Urothelium cell line (cell line): ENCODE measurements at places on chromosomes 2 and 18.

DNA sequence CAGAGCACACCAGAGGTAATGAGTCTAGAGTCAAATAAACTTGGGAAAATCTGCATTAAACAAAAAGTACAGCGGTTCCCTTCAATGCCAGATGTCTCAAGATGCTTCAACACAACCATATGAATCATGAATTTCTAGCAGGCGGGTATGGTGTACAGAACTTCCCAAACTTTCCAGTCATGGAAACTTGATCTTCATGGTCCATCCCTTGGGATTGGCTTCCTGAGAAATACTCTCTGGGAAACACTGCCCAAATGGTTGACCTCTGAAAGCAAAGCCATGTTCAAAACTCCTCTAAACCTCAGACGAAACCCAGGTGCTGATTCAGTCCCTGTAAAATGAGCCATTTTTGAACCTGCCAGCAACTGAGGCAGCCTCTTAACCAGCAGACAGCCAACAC is 16.4 kb upstream of the TMEM247 start:
- DNase-seq: no peak

DNA sequence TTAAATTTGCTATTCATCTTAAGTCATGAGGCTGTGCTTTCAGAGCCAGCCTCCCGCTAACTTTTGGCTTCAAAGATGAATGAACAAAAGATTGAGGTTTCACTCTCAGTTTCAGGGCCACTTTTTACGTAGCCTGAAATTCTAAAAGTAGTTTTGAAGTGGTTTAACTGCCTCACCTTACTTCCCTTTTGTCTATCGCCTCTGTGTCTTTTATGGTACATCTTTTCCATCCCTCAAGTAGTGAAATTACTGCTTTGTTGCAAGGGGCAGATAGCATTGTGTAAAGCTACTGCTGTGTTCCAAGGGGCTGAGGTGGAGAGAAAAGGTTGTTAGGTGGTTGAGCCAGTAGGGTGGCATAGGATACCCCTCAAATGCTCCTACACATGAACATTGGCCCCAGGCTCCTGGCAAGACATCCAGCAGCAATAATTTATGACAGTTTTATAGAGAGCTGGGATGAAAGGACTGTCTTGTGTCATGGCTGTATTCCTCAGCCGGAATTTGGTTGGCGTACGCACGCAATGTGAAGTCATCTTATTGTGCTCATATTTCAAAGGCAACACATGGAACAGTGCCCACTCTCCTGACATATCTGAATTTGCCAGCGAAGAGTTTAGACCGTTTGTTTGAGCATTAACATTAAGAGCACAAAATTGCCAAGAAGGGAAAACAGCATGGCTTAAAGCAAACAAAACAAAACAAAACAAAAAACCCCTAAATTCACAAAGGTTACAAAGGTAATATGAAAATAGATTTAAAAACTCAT is 32.2 kb downstream of the QPCT start:
- DNase-seq: peak; percentile 80

DNA sequence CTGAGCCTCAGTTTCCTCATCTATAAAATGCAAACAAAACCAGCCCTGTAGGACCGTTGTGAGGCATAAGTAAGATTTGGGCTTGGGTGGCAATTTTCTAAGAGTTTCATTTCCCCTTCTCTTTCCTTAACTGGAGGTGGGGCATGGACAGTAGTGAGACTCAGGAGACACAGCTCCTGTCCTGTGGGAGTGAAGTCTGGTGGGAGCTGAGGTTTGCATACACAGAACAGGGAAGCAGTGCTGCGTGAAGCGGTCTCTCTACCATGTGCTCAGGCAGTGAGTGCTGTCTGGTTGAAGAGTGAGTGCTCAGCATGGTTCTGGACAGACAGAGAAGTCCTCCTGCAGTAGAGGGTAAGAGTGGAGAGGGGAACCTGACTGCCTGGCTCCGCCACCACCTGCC is 62.3 kb upstream of the MCFD2 start:
- no peak for DNase-seq

GRCh38 chr2:171553236-171553635 is 31.0 kb downstream of the CYBRD1 start:
- no peak for DNase-seq

- DNase-seq: peak; percentile 79
These were observed 11.3 kb downstream of the IL1RN start for GRCh38 chr2:113138428-113139322.

- DNase-seq: no peak
These were observed 257.0 kb downstream of the DPP10 start for GRCh38 chr2:114699423-114699944.

GRCh38 chr2:176188774-176189680 is 559 bp downstream of the HOXD1 start:
- DNase-seq: no peak

GRCh38 chr2:240998706-240998994 is 232 bp downstream of the SNED1 start:
- no peak for DNase-seq

GRCh38 chr2:29014811-29015421 is 33.8 kb downstream of the TOGARAM2 start:
- DNase-seq: peak; percentile 65

DNA sequence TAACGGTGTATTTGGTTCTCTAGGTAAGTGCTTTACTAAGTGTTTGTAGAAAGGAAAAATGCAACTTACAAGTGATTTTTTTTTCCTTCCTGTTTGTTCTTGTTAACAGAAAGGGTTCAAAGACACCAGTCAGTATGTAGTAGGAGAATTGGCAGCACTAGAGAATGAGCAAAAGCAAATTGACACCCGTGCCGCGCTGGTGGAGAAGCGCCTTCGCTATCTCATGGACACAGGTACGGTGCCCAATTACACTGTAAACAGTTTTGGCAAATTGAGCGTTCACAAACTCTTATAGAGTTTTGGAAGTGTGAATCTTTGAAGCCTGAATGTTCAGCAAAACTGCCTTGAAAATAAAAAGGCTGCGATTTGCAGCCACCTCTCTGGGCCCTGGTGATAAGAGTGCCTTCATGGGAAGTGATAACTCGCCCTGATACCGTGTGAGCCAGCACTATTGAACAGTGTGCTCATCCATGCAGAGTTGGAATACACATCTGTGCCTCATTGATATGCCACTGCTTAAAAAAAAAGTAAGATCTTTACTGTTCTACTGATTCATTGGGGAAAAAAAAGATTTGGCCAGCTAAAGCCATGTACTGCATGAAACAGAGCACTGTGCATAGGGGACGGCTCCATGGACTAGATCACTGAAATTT is 54.0 kb upstream of the OTX1 start:
- DNase-seq: no peak

GRCh38 chr2:171595896-171596295 is 73.6 kb downstream of the CYBRD1 start:
- DNase-seq: peak; percentile 61

- DNase-seq: no peak
These were observed 38.2 kb upstream of the DPP4 start for GRCh38 chr2:162111958-162112850.

- DNase-seq: no peak
These were observed 267.0 kb downstream of the CCDC85A start for GRCh38 chr2:56450772-56451171.

DNA sequence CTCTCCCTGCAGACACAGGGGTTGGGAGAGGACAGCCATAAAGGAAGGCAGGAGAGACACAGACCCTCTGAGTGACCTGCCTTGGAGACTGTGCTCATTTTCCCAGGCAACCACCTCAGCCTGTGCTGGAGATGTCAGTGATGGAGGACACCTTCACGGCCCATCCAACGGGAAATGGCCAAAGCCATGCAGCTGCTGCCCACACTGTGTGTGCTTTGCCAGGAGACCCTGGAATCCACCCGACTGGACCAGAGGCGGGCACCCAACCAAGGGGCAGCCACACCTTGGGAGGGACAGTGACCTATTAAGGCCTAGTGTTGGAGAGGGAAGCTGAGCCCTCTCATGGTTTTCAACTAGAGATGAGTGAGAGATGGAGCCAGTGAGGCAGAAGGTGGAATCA is 192.5 kb downstream of the SMAD2 start:
- DNase-seq: no peak

DNA sequence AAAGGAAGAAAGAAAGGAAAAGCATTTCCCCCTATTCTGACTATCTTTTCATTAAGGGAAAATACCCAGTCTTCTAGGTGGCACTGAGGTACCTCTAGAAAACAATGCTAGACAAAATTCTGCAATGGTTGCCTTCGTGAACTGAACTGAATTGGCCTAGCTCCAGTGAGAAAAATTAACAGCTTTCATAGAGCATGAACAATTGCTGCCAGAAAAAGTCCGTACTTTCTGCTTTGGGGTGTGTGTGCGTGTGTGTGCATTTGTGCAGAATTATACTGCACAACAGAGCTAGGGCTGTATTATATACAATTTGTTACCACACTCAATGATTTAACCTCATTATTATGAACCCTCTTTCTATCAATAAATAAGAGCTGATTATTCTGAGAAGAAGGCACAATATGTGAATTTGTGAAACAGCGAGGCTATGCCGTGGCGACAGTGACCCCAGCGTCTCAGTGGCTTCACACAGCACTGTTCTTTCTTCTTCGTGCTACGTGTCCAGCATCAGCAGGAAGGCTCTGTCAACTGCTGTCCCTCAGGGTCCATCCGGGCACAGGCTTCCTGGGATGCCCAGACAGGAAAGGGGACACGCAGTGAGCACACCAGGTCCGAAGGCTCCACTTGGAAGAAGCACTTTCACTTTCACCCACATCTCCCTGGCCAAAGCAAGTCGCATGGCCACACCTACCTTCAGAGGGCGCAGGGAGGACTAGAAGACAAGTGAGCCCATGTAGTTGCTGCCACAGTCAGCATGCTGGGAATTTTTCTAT is 47.5 kb downstream of the PTGR3 start:
- DNase-seq: peak; percentile 69

- peak; percentile 40 for DNase-seq
These were observed 91.6 kb downstream of the ITGB1BP1 start for GRCh38 chr2:9331704-9332103.

GRCh38 chr2:134411279-134411827 is 157.5 kb downstream of the MGAT5 start:
- no peak for DNase-seq

- no peak for DNase-seq
These were observed 5.6 kb downstream of the TFPI start for GRCh38 chr2:187548656-187549055.

GRCh38 chr2:121527009-121527682 is 3.5 kb upstream of the RNU4ATAC start:
- DNase-seq: no peak

GRCh38 chr2:63984606-63985359 is 34.4 kb downstream of the VPS54 start:
- no peak for DNase-seq

DNA sequence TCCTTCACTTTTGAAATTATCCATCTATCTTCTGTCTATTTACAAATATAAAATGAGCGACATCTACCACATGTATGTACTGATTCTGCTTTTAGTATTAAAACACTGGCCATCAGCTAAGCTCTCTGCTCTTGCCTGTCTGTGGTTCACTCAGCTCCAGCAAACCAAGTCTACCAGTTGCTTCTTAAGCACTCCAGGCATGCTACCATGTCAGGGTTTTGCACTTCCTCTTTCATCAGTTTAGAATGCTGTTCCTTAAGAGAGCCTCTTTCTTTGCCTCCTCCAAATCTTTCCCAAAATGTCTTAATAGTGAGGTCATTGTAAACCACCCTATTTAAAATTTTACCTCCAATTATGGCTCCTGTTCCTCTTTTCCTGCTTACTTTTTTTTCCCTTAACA is 59.5 kb downstream of the SCN3A start:
- no peak for DNase-seq

DNA sequence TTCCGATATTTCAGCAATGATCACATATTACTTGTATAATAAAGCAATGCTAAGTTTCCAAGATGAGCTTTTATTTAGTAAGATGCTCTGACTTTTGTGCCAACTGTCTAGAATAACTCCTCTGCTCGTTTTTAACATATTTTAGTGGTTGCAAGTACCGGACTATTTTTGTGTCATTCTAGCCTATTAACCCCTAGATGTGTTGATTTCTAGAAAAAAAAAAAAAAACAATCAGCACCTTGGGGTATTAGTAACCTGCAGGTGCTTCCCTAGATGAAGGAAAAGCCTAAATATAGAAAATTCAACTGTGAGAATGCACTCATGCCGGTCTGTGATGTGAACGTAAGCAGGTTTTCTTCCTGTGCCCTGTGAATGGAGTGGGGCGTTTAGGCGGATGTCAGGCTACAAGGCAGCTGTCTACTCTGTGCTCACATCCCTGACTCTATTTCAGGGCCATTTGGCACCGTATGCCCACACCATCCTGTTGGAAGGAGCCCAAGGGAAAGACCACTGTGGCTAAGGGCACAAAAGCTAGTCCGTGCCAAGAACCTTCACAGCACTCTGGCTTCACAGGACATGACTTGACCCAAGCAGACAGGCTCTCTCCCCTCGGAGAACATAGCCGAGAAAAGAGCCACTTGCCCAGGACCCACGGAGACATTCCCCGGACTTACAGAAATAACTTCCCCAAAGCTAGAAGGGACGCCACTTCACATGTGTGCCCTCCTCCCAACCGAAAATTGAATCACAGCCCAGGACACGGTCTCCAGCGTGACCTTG is 60.9 kb upstream of the AGAP1 start:
- DNase-seq: no peak

DNA sequence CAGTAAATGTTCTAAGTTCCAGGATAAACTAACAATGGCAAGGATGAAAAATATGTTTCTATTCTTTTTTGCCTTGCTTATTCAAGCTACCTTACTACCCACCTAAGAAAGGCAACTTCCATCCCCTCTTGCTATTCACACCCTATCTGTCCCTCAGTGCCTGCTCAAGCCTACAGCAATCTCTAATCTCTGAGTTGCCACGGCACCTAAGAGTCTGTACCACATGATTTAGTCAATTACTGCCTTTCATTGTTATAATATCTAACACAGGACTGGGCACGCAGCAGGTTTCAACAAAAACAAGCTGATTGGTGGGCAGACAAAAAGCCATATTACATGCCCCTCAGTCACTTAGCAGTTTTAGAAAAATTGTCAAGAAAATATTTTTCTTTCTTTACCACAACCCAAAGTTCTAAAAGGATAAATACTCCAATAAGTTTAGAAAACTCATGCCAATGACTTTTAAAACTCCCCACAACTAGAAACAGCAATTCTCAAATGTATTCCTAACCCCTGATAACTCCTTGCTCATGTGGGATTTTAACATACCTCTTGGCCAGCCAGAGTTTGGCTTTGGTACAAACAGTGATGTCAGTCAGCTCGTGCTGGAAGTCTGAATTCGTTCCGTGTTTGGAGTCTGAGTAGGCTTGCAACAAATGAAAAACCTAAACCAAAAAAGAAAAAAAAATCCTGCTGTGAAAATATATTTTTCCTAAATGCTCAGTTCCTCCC is 117.3 kb upstream of the ZFP36L2 start:
- DNase-seq: peak; percentile 61

- no peak for DNase-seq
These were observed 176.5 kb upstream of the CTAGE1 start for GRCh38 chr18:22594155-22594690.

DNA sequence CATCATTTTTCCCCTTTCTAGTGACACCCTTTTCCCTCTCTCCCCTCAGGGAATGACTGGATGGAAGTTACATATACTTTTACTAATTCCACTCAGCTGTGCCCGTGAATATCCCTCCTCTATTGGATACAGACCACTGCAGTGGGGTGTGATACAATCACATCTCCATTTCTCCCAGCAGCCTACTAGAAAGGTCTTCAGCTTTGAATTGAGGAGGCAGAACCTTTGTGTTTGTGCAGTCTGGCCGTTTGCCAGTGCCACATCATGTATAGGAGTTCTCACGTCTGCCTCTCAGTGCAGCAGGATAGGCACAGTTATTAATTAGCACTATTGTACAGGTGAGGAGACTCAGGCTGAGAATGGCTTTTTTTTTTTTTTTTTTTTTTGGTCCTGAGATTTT is 16.4 kb downstream of the TNFRSF11A start:
- DNase-seq: no peak
